ENCODE measurements at places on chromosomes 16 and 17. TPM values are rescaled to one million over a fixed set of nuclear protein-coding genes. Genes with fewer than 3 reads are reported as not detected.

The CRYM gene
- total RNA-seq, result 0.59 TPM

The PLD6 gene
- total RNA-seq, result 4.7 TPM

The GRAP gene
- total RNA-seq, result 0.20 TPM

The AGRP gene
- not detected for total RNA-seq

The LRRC37A gene
- 4.5 TPM for total RNA-seq

The TNFRSF17 gene
- total RNA-seq, result not detected

The PLXDC1 gene
- total RNA-seq, result 0.73 TPM

The OTOP2 gene
- total RNA-seq, result not detected

The C1QTNF8 gene
- total RNA-seq, result not detected

The ACE gene
- 61.7 TPM for total RNA-seq

The ODAD4 gene
- 0.37 TPM for total RNA-seq

The KRTAP9-4 gene
- total RNA-seq, result not detected

The SLC12A3 gene
- total RNA-seq, result not detected

The NPIPA8 gene
- total RNA-seq, result not detected

The MT1A gene
- total RNA-seq, result 17.6 TPM

The ABCC3 gene
- 40.8 TPM for total RNA-seq

The FBF1 gene
- 12.3 TPM for total RNA-seq

The SLC47A2 gene
- total RNA-seq, result not detected

The COG4 gene
- 45.6 TPM for total RNA-seq

The TBC1D26 gene
- total RNA-seq, result not detected

The CDH8 gene
- total RNA-seq, result not detected

The CCL17 gene
- not detected for total RNA-seq

The RNF167 gene
- total RNA-seq, result 29.9 TPM

The ASPHD1 gene
- 2.3 TPM for total RNA-seq

The ZP2 gene
- not detected for total RNA-seq

The RPGRIP1L gene
- 17.6 TPM for total RNA-seq

The CRYBA1 gene
- not detected for total RNA-seq

The CBLN1 gene
- not detected for total RNA-seq

The SSH2 gene
- 16.6 TPM for total RNA-seq

The KRT39 gene
- not detected for total RNA-seq

The RNF43 gene
- under 0.01 TPM for total RNA-seq

The KPNA2 gene
- total RNA-seq, result 182 TPM

The MON1B gene
- 14.3 TPM for total RNA-seq

The TBC1D3E gene
- total RNA-seq, result not detected

The RASD1 gene
- 17.6 TPM for total RNA-seq

The CPNE7 gene
- total RNA-seq, result 29.9 TPM
